ENCODE measurements at places on chromosomes 13 and 19.

GRCh38 chr19:47026156-47026555, 6.5 kb downstream of the NPAS1 start:
- no peak for DNase-seq

- DNase-seq = no peak
Measured at GRCh38 chr13:113319371-113319770, 22.3 kb downstream of the LAMP1 start.

GRCh38 chr13:51034906-51035305, 76.2 kb downstream of the C13orf42 start:
- no peak for DNase-seq

- no peak for DNase-seq
Measured at GRCh38 chr19:1401138-1401888, at the start of gene GAMT. GAMT (minus strand) TSS chr19:1401542; CDS start chr19:1401476, 66 bp downstream.
